CD4-positive, alpha-beta T cell treated with Interleukin-1 beta for 1 hour (primary cell): ENCODE measurements at places on chromosomes 16 and 17.

DNA sequence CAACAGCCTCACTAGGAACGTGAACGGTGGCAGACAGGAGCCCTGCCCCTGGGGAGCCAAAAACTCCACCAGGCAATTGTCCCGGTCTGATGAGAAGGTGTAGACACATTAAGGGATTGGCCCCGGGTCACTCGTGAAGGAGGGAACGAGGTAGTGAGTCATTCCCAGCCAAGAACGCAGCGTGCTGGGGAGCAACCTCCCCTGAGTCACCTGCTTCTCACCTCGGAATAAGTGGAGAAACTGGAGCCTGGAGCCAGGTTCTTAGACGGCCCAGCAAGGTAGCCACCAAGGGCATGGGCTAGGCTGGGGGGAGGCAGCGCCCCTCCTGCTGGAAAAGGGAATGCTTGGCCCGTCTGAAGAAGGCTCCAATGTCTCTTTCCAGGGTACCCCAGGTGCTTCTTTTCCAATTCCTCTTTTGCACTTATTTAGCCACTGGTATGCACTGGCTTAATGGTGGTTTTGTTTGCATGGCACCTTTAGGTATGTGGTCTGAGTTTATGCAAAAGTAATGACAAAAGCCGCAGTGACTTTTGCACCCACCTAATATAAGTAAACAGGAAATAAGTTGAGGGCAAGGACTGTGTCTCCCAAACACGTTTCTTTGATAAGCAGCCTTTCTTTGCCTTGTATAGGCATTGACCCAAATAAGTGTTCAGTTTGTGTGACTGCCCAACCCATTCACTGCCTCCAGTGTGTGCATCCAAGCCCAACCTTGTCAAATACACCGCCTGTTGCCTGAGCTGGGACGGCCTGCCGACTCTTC, 1.8 kb upstream of the HELZ start:
- peak; percentile 31 for DNase-seq

GRCh38 chr17:65514541-65514940, 46.9 kb downstream of the AXIN2 start:
- DNase-seq: no peak

DNA sequence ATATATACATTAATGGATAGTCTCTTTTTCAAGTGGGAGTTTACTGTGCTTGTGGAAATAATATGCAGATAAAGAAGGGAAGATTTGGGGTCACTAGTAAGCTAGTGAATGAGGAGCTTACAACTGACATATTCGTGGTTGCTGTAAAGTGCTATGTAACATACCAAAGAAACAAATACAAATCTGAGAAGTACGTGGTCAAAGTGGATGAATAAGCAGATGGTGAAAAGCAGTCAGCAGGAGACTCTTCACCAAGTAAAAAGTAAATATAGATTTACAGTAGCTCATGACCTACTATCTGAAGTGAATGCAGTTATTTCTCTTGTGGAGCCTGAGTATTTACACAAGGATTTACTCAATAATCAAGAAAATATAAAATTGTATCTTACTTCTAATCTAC, 136.6 kb upstream of the ELAC2 start:
- no peak for DNase-seq

DNA sequence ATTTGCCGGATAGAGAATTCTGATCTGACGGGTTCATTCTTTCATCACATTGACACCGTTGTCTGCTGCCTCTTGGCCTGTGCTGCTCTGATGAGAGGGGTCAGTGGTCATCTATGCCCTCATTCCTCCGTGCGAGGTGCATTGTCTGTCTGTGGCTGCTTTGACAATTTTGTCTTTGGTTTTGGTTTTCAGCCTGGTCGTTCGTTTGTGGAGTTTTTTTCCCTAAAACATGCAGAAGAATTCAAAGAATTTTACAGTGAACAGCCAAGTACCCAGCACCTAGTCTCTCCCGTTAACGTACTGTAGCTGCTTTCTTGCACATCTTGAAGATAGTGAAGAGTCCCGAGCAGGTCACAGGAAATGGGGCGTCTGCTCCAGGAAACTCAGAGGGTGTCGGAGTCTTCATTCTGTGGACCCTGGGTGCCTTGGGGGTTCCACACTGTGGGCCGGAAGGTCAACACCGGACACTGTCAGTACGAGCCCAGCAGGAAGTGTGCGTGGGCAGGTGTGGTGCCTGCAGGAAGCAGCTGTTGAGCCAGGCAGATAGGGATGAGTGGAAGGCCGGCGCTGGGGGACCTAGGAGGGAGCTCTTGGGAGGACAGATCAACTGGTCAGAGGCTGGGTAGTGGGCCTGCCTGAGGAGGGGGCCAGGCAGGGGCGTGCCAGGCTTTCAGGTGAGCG, 28.2 kb downstream of the CRAMP1 start:
- DNase-seq: no peak

- no peak for DNase-seq
These were observed 849 bp upstream of the SULT1A1 start for GRCh38 chr16:28610595-28611191.

GRCh38 chr17:71335212-71335611, 785.6 kb upstream of the SOX9 start:
- DNase-seq: no peak

DNA sequence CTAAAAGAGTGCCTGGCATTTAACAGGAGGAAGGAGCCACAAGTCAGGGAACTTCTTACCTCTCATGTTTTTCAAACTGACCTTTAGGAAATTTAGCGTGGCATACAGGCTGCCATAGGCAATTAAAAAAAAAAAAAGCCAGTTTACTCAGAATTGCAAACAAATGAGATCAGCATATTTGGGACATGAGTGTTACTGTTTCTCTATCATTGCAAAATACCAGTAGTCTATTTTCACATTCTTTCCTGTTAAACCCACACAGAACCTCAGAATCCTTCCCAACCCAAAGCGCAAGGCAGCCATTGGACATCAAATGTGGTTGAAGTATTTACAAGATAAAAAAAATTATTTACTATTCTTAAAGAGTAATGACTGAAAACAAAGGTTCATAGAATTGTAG, 366.4 kb upstream of the DYNLRB2 start:
- DNase-seq: no peak

GRCh38 chr16:85391175-85391707, 221.9 kb upstream of the GSE1 start:
- no peak for DNase-seq

- no peak for DNase-seq
These were observed 3.2 kb downstream of the CBX2 start for GRCh38 chr17:79781012-79781650.

DNA sequence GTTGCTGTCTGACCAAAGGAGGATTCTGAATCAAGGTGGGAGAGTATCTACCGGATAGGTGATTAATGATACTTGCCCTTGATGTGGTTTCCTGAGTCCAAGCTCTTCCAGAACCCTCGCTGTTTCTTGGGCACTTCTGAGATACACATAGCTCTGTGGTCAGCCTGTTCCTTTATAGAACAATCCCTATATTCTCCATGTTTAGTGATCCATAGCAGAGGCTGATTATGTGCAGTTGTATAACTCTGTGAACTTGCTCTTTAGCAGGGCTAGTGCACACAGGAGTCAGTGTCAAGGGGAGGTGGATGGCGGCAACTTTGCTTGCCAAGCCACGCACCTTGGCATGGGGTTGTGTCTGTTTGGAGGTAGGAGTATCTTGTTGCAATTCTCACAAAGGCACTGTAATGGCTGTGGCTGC, 36.1 kb downstream of the ARL4D start:
- DNase-seq: no peak

DNA sequence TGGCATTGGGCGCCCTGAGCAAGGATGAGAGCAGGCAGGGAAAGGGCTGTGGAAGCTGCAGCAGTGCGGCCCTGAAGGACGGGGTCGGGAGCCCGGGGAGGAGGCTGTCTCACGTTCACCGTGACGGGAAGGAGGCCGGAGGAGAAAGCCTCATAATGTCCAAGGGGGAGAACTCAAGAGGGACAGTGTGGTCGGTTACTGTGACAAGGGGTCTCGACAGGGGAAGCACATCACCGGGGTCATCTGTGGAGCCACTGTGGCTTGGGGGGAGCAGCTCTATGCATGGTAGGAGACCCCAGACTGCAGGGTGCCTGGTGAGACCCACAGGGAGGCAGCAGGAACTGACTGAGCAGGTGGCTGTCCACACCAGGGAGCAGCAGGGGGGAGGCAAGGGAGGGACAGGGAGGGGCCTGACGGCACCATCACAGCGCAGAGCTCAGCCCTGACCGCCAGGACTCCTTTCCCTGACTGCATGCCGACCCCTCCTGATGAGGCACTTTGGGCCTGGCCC, 154.6 kb upstream of the CHMP6 start:
- DNase-seq: no peak

DNA sequence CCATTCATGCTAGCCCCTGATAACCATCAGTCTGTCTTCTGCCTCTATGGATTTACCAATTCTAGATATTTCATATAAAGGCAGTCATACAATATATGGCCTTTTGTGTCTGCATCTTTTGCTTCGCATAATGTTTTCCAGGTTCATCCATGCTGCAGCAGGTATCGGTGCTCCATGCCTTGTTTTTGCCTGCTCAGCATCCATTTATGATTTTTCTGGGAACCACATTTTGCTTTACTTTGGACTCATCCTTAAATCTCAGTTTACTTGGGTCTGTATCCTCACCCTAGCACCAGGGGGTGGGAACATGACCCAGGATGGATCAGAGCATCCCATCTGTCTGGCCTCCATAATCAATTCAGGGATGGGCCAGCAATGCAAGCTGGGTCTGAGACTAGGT, 325.7 kb downstream of the XYLT1 start:
- no peak for DNase-seq

DNA sequence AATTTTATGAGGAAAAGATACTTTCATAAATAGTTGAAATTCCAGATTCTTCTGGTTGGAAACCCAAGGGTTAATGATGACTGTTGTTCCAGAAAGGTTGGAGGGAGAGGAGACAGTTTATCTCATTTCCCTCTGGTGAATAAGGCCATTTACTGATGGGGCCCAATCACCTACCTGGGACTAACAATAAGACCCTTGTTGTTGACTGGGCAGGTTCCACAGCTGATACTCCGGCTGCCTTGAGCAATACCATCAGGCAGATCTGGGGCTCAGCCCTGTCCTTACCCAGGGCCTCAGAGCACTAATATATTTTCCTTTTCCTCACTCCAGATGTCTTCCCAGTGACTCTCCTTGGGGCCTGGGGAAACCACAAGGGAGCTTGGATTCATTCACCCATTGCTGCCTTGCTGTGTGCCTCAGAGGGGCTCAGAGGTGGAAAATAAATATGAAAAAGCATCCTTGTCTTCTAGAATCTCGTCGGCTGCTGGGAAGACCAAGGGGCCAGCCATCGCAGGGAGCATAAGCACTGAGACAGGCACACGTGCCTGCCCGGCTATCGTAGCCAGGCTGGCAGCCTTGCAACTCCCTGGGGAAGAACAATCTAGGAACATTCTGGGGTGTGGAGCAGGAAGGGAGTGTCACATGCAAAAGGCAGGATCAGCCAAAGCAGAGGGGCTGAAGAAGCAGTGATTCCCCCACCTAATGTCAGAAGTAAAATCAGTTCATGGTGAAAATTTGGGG, 54.4 kb downstream of the MPRIP start:
- no peak for DNase-seq

GRCh38 chr17:43628089-43628650, 33.6 kb downstream of the MEOX1 start:
- DNase-seq: no peak

- no peak for DNase-seq
These were observed 30.8 kb upstream of the MRC2 start for GRCh38 chr17:62596662-62597061.

DNA sequence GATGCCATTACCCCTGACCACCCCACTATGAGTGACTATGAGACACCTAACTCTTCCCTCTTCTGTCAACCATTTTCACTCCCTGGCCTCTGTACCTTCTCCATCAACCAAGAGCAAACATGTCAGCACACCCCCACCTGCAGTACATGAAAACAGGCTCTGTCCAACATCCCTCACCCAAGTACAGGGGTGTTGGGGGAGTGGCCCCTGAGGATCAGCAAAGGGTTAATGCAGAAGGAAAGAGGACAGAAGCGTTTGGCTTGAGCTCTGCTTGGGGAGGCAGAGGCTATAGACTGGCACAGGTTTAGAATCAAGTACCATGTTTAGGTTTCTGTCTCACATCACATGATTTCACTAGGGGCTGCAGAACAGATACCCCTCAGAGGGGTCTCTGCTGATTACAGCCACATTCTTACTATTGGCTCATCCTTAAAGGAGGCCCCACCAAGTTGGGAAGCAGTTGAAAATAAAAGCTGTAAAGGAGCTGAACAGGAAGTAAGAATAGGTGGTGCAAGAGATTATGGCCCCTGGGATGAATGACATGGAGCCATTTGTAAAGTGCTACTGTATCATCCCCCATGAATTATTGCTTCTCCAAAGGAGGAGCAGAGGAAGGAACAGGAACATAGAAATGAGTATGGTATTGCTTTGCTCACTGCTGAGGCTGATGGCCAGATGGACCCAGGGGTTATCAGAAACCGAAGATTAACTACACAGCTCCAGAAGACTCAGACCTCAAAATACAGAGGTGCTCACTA, 2.4 kb upstream of the PSMC3IP start:
- DNase-seq: no peak

DNA sequence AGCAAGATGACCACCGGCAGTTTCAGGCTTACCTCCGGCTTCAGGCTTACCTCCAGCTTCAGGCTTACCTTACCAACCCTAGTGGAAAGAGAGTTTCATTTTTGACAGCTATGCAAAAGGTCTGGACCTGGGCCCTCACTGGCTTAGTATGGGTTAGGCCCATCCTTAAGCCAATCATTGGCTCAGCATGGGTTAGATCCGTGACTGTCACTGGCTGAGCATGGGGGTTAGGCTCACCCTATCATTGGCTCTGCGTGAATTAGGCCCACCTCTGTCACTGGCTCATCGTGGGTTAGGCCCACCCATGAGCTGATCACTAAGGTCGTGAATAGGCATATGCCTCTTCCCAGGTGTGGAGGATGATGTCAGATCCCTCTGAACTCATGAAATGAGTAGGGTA, 8.1 kb downstream of the NDE1 start:
- no peak for DNase-seq

- DNase-seq: no peak
These were observed 9.1 kb downstream of the FOXJ1 start for GRCh38 chr17:76131692-76132573.

DNA sequence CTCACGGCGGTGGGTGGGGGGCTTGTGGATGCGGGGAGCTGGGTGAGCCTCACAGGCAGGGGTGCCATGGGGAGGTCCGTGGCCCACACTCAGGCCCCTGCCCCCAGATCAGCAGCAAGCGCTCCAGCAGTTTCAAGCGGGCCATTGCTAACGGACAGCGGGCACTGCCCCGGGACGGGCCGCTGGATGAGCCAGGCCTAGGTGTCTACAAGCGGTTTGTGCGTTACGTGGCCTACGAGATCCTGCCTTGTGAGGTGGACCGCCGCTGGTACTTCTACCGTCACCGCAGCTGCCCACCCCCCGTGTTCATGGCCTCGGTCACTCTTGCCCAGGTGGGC, 1.1 kb downstream of the RHBDL1 start:
- no peak for DNase-seq

DNA sequence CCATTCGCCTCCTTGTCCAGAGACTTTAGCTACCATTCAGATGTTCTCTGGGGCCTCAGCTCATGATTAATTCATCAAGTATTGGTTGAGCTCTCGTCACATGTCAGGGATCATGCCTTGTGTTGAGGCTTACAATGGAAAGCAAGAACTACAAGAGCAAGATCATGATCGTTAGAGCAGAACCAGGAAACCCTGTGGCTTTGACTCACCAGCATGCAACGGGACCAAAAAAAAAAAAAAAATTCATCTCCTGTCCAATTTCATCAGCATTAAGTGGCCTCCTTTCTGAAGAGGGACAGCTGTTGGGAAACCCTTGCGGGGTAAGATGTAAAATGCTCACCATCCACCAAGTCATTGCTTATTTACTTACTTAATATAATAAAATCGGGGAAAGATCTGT, 12.1 kb upstream of the USP10 start:
- peak; percentile 29 for DNase-seq

- DNase-seq: no peak
These were observed 2.6 kb downstream of the LGALS3BP start for GRCh38 chr17:78976907-78977680.
